ENCODE measurements at places on chromosomes 7 and 10.

DNA sequence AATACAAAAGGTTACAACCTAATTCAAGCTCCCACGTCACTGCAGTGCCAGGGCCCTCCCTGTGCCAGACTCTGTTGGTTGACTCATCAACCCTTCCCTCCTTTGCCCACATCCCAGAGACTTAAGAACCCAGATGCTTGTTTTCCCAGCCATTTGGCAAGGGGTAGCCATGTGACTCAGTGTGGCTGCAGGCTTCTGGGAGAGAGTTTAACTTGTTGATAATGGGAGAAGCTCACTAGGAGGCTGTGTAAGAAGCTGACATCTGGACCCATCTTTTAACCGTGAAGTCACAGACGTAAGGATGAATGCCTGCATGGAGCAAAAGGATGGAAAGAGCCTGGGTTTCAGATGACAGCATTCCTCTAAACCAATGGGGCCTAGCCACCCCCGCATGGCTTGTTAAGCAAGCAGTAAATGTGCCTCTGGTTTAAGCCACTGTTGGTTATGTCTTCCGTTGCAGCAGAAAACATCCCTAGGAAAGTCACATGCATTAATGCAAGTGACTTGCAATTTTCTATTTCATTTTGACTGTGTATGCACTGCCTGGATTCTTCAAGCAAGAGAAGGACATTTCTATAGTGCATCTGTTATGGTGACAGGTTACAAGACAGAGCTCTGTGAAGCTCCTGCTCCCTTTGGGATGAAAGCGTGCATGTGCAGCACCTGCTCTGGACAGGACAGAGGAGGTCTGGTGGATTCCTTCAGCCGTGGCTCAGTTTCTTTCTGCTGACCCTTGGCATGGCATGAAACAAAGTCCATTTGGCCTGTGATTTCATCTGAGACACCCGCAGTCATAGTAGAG is 57.5 kb upstream of the CREB5 start:
- peak; percentile 100 for DNase-seq

DNA sequence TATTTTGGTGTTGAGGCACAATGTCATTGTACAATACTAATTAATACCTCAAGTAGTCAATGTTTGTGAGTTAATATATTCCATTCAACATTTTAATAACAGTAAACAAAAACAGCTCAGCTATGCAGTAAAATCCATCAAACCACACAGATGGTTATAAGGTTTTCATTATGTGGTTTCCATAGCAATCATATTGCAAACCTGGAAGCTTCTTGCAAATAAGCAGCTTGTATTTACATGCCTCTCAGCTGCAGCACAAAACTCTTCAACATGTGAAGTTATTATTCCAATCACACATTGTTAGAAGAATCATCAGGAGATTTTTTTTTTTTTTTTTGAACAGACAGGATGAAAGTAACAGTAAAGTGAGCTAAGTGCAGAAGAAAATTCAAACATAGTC is 170.2 kb downstream of the SKAP2 start:
- no peak for DNase-seq

- DNase-seq: no peak
These were observed 15.1 kb downstream of the TRUB1 start for GRCh38 chr10:114953047-114953446.

- DNase-seq: no peak
These were observed 97.9 kb downstream of the PLCE1 start for GRCh38 chr10:94091649-94092048.

GRCh38 chr10:132237871-132238270 is 51.1 kb downstream of the DPYSL4 start:
- no peak for DNase-seq

DNA sequence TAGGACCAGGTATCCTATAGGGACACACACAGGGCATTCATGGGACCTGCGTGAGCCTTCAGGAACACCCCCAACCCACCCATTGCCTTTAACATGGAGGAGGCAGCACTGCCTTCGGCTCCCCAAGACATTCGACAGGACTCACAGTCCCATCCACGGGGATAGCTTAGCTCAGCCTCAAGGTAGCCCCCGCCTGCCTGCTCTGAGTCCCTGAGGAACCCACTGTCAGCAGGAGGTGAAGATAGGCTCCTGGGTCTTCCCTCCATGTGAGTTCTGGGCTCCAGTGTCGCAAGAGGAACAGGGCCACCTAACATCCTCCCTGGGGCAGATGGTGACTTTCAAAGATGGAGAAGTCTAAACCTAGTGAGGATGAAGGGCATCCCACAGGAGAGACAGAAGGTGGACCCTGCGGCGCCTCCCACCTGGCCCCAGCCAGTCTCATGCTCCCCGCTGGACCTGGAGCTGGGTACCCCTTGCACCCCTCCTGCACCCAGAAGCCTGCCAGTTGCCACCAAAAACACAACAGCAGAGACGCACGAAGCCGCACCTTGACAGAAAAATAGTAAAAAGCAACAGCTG is 4.9 kb upstream of the ADIRF start:
- no peak for DNase-seq

- DNase-seq: peak; percentile 13
These were observed 91.1 kb downstream of the AHCYL2 start for GRCh38 chr7:129315960-129316359.

Measured in RPMI7951 (cell line).